ENCODE measurements at places on chromosomes 2 and 18. TPM values are rescaled to one million over a fixed set of nuclear protein-coding genes. Genes with fewer than 3 reads are reported as not detected.
A peak's percentile ranks its signal among the peaks of the same experiment; 100 is the strongest.

DNA sequence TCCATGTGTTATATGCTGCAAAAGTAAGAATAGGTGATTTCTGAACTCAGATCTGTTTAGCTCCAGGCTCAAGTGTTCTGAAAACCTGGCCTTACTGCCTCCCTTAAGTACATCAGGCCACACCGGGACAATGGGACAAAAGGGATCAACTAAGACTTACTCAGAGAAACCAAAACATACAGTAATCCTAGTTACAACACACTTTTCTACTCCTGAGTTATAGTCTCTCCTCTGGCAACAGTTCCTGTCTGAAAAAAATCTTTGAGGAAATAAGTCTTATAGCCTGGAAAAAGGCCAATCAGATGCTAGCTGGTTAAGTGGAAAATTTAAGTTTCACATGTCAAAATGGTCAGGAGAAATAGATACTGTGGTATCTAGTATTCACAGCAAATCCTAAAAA, 5.6 kb downstream of the METTL5 start:
- no peak for DNase-seq

- no peak for DNase-seq
These were observed 9.2 kb downstream of the TYMS start for GRCh38 chr18:666628-667027.

DNA sequence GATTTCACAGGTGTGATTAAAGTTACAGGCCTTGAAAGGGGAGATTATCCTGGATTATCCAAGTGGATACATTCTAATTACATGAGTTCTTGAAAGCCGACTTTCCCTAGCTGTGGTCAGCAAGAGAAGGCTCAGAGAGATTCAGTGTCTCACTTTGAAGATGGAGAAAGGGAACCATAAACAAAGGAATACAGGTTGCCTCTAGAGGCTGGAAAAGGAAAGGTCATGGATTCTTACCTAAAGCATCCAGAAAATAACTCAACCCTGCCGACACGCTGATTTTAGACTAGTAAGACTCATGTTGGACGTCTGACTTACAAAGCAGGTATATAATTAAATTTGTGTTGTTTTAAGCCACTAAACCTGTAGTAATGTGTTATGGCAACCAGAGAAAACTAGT, 1095.7 kb upstream of the ZEB2 start:
- DNase-seq = no peak

DNA sequence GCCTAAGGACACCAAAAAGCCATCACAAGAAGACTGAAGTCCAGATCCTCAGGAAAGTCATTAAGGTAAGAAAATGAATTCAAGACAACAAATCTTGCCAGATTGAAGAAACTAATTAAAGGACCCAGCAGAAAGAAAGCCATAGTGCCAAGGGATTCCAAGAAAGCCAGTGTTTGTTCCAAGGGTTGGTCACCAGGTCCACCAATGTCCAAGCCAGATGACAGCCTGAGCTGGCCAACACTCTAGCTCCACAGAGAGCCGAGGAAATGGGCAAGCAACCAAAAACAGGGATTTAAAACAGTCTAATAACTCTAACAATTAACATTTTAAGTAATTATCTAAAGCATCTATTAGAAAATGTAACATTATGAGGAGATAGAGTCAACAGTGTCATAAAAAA, 49.2 kb downstream of the DNER start:
- DNase-seq = no peak

- peak; percentile 16 for DNase-seq
These were observed 9.4 kb upstream of the PRLH start for GRCh38 chr2:237556773-237557632.

- no peak for DNase-seq
These were observed 273.5 kb upstream of the ATP5MC3 start for GRCh38 chr2:175454953-175455389.

Gene FAM124B
- total RNA-seq = 1.3 TPM

Gene G6PC2
- total RNA-seq = not detected

Gene SERPINB4
- total RNA-seq = not detected

Gene WNT6
- total RNA-seq = not detected

Gene CNRIP1
- not detected for total RNA-seq

Gene NT5C1B
- not detected for total RNA-seq

Gene SPHKAP
- not detected for total RNA-seq
